Left renal cortex interstitium (tissue), 4 donors: ENCODE measurements at places on chromosomes 3 and 15.

DNA sequence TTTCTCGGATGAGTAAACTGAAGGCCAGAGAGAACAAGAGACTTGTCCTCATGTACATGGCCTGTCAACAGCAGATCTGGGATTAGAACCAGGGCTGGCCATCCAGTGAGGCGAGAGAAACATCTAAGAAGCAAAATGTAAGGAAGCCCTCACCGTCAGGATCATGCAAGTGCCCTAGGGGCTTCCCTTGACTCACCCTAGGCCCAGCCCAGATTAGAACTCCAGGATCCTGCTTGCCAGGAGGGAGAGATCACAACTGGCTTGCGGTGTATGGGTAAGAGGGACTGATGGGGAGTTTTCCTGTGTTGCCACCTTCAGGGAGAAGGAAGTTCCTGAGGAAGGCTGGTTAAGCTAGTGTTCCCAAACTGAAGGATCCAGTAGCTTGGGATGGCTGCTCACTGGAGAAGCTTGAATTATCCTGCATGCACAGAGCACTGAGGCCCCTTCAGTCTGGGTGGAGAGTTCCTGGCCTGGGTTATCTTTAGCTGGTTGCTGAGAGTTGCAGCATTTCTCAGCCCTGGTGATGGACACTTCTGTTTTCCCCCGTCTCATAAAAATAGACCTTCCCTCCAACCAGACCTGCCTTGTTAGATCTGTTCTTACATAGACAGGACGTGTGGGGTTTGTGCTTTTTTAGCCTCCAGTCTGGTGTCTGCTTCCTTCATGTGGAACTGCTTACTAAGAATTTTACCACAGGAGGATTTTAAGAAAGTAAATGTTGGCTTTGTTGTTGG is 28.2 kb upstream of the XIRP1 start:
- DNase-seq: no peak

- no peak for DNase-seq
Measured at GRCh38 chr15:59828861-59829260, 139.7 kb upstream of the BNIP2 start.

DNA sequence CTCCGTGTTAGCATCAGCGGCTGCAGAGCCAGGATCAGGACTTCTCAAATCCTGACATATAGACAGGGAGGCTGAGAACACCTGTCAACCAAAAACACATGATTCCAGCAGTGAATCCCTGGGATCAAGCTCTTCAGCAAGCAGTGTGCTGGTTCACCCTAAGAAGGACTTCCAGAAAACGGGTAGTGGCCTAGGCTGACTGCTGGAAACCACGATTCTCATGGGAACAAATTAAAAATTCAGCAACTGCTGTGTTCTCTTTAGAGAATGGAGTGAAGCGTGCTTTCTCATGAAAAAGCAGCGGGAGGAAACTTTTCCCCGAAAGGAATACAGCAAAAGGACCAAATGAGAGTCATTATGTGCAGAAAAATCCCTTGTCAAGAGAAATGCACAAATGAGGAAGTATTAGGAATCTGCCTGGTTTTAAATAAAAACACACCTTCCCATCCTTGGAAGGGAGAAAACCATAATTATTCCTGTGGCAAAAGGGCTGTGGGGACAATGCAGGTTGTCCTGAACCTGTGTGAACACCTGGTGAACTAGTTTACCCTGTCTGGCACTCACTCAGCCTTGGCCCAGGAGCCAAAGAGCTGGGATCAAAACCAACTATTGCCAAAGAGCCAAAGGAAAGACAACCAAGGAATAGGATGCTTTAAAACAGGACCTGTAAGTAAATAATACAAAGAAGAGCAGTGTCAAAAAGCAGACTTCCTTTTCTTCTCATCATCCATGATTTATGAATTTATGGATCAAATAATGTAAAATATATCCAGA is 13.4 kb downstream of the IL12A start:
- no peak for DNase-seq

- no peak for DNase-seq
Measured at GRCh38 chr3:170077361-170077760, 39.6 kb downstream of the GPR160 start.

DNA sequence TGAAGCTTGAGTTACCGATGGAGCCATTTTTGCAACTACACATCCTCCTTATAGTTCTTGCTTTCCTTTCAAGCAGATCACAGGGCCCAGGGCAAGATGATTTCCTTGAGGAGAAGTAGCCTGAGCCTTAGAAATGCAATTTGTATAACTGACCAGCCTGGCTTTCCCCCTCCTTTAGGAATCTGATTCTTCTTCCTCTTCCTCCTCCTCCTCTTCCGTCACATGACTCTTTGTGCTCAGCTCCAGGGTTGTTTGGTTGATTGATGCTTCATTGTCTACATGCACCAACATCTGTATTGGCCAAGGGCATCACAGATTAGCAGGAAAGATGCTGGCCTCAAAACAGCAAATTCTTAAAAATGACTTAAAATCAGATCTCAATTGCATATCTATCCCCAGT is 3.3 kb downstream of the SNAPC5 start:
- no peak for DNase-seq

GRCh38 chr3:190384309-190384756 is 3.6 kb upstream of the CLDN16 start:
- no peak for DNase-seq

- peak; percentile 10 for DNase-seq
Measured at GRCh38 chr3:160486459-160486869, 36.9 kb upstream of the TRIM59 start.

GRCh38 chr15:51647128-51647562 is 24.6 kb upstream of the DMXL2 start:
- DNase-seq: no peak

DNA sequence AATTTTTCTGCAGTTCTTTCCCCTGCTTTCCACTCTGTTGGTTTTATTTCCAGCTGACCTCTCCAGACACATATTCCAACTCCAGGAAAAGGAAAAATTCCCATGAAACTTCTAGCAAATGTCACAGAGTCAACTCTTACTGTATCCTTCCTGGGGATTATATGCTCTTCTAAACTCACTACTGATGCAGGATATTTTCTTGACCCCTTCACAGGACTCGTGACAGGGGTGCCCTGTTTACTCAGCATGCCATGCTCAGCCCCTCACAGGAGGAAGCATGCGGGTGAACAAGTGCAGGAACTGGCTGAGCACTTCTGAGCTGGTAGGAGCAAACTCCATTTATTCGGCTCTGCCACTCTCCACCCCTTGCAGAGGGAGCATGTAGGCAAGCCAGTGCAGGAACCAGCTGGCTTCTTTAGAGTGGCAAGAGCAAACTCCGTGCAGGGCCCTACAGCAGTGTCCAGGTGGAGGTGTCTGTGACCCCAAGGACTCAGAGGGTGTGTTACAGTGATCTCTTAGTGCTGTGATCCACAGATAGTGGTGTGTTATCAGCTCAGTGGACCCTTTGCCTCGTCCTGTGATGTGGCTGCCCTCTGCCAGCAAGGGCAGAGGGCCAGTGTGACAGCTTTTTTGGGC is 413.6 kb upstream of the GRM7 start:
- no peak for DNase-seq
